ENCODE measurements at places on chromosomes 3 and 15.

DNA sequence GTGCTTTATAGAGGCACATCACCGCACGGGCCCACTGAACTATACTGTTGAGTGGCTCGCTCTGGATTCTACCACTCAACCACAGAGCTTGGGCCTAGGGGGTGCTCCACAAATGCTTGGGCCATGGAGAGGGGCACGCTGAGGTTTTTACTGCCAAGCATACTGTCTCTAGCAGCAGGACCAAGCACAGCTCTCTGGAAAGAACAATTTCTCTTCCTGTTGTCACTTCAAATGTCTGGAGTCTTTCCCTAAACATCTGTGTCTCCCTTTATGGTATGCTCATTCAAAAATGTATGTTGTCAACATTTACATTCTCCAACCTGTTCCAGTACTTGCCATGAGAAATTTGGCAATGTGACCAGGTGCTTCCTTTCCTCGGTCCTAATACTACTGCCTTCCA, 114.7 kb upstream of the TPM1 start:
- no peak for DNase-seq

- DNase-seq = no peak
Measured at GRCh38 chr3:105584003-105584790, 217.5 kb downstream of the ALCAM start.

DNA sequence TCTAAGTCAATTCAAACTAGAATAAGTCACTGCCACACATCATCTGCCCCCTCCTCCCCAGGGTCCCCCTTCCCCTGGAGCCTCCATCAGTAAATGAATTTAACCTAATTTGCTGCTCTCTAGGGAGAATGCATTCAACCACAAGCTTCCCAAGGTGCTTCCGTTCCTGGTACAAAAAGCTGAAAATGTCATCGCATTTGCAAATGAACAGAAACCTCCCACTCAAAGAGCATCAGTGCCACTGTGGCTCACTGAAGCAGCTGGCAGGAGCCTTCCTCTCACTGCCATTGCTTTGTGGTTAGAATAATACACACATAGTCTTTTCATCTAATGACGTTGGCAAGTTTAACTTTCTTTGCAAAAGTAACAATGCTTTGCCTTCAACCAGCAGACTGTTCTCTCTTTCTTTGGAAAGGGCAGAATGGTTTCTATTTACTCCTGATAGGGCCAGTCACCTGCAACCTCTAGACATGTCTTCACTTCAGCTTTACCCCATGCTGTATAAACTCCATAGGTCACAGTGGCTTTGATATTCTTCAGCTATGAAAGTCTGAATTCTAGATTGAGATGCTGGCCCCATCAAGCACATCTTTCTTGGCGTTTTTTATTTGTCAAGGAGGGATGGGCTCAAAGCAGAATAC, 238.1 kb downstream of the CPNE4 start:
- DNase-seq = no peak

DNA sequence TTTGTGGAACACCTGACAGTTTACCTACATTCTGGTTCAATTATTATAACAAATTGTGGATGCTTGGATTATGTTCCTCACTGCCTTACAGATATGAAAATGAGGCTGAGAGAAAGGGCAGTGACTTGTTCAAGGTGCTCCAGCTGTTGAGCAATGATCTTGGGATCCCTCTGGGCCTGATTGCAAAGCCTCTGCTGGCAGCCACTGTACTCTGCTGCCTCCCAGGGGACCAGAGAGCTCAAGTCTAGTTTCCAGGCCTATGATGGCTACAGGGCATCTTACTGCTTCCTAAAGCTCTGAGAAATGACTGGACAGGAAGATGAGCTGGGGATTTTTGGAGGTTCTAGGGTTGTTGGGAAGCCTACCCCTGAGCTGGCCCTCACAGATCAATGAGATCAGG, 2.3 kb upstream of the SHC4 start:
- DNase-seq = peak; percentile 37

GRCh38 chr3:115710799-115711198, 87.5 kb downstream of the GAP43 start:
- no peak for DNase-seq

DNA sequence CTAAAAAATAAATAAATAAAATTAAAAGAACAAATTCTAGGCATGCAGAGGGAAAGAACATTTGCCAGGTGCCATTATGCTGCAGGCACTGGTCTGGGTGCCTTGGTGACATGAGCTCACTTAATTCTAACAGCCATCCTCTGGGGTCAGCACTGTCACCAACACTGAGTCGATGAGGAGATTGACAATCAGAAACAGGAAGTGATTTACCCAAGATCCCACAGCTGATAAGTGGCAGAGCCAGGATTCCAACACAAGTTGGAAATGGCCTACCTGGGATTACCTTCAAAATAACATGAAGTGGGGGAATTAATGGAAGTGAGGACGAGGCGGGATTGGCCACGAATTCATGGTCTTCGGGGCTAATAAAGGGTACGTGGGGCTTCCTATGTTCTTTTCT, 3.6 kb downstream of the PLIN1 start:
- no peak for DNase-seq

DNA sequence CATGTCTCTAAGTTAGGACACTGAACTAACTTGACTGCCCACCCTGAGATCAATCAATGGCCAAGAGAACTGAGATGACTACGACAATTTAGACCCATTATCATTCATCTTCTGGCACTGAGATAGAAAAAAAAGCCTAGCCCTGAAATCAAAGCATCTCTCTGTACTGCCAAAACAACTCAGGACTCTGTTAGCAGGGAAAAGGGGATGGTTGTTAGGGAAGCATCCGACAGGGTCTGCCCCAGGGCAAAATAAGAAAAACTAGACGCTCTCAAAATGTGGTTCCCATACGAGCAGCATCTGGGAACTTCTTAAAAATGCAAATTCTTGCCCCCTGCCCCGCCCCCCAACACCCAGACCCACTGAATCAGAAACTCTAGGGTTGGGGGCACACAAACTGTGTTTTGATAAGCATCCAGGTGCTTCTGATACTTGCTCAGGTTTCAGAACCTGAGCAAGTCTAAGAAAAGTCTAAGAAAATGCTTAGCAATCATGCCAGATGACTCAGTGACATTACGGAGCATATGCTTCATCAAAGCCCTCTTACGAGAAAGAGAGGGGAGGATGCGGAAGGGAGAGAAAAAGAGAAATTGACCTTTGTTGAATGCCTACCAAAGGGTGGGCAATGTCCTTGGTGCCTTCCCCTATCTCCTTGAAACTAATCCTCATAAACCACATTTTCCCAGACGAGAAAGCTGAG, 172.8 kb upstream of the HES1 start:
- no peak for DNase-seq
